Fibroblast of pulmonary artery (primary cell): ENCODE measurements at places on chromosomes 6 and 20.
A peak's percentile ranks its signal among the peaks of the same experiment; 100 is the strongest.

GRCh38 chr6:13870214-13870830 lies 54.4 kb upstream of the RNF182 start:
- DNase-seq, result no peak

- DNase-seq, result no peak
Observed at GRCh38 chr20:34566978-34567891, 8.7 kb downstream of the MAP1LC3A start.

DNA sequence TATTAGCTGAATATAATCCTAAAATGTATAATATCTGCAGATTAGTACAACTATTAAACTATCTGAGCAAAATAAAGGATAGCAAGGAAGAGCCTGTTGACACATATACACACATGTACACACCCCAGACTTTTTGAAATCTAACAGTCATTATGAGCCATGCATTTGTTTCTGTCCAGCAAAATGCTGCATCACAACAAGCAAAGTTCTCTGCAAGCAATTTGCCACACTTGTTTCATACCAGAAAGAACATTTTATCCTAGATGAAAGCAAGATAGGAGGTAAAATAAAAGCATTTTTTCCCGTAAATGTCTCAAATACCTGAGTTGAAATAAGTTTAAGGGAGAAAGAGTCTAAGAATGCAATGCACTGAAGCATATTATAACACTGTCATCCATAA lies 145.2 kb downstream of the COL21A1 start:
- no peak for DNase-seq

- no peak for DNase-seq
Observed at GRCh38 chr20:56952258-56953047, 314.0 kb downstream of the BMP7 start.

GRCh38 chr6:81834141-81834681 lies 81.7 kb upstream of the TENT5A start:
- DNase-seq, result peak; percentile 86

DNA sequence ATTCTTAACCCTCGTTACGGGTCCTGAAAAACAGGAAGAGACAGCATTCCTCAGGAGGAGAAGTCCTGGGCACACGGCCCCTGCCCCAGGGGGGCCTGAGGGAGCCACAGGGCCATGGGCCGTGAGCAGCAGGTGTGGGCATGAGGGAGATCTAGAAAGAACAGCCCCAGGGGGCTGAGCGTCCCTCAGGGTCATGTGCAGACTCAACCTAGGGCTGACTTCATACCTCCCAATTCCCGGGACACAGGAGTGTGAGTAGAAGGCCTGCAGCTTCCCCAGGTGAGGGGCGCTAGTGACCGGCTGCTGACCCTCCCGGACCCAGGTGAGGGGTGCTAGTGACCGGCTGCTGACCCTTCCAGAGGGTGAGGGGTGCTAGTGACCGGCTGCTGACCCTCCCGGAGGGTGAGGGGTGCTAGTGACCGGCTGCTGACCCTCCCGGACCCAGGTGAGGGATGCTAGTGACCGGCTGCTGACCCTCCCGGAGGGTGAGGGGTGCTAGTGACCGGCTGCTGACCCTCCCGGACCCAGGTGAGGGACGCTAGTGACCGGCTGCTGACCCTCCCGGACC lies 35.1 kb downstream of the FRMD1 start:
- DNase-seq, result no peak

- DNase-seq, result no peak
Observed at GRCh38 chr6:169577236-169577635, 124.6 kb downstream of the WDR27 start.

- peak; percentile 43 for DNase-seq
Observed at GRCh38 chr20:667351-668034, 8.1 kb downstream of the SCRT2 start.

GRCh38 chr6:46882645-46883044 lies 39.1 kb downstream of the ADGRF5 start:
- no peak for DNase-seq

DNA sequence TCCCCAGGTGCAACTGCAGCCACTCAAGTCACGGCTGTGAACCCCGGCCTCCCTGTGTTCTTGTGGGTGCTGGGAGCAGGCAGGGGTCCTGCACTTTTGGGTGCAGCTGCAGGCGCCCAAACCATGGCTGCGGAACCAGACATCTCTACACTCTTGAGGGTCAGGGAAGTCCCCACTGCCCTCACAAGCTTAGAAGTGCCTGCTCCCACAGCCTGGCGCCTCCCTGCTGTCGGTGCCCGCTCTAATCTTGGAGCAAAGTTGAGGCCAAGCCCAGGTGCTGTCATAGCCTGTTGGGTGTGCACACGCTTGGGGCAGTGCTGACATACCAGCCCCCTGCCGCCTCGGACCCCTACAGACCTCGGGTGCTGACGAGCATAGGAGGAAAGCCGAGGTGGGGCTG lies 6.2 kb downstream of the DEFB132 start:
- no peak for DNase-seq

- DNase-seq, result no peak
Observed at GRCh38 chr20:50270569-50270968, 79.9 kb downstream of the CEBPB start.

- DNase-seq, result no peak
Observed at GRCh38 chr20:56431471-56431870, 19.4 kb downstream of the CASS4 start.

GRCh38 chr20:54004445-54004844 lies 65.9 kb downstream of the BCAS1 start:
- no peak for DNase-seq

- DNase-seq, result peak; percentile 92
Observed at GRCh38 chr20:31606804-31607639, 1.9 kb downstream of the ID1 start.

- DNase-seq, result no peak
Observed at GRCh38 chr6:162264581-162264980, 463.0 kb downstream of the PRKN start.

DNA sequence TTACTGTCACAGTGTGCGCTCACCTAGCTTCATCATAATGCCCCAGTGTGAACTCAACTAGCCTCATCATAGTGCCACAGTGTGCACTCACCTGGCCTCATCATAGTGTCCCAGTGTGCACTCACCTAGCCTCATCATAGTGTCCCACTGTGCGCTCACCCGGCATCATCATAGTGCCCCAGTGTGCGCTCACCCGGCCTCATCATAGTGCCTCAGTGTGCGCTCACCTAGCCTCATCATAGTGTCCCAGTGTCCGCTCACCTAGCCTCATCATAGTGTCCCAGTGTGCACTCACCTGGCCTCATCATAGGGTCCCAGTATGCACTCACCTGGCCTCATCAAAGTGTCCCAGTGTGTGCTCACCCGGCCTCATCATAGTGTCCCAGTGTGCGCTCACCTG lies 10.6 kb downstream of the TMEM242 start:
- DNase-seq, result no peak

- no peak for DNase-seq
Observed at GRCh38 chr20:24124951-24125650, 136.5 kb upstream of the GGTLC1 start.

DNA sequence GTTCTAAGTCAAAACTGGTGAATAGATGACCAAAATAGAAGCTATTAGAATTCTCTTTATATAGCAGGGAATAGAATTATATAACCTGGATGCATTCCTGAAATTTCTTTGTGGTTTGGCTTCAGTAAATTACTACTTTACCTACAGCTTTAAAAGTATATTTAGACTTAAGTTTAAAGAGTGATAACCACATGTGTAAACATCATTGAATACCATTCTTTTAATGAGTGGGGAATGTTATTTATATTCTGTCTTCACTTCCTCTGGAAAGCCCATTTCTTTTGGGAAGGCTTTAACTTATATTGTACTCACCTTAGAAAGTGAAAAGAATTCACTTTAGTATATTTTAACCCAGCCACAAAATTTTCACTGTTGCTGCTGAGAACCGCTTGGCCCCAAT lies 39.1 kb downstream of the PLEKHG1 start:
- no peak for DNase-seq

DNA sequence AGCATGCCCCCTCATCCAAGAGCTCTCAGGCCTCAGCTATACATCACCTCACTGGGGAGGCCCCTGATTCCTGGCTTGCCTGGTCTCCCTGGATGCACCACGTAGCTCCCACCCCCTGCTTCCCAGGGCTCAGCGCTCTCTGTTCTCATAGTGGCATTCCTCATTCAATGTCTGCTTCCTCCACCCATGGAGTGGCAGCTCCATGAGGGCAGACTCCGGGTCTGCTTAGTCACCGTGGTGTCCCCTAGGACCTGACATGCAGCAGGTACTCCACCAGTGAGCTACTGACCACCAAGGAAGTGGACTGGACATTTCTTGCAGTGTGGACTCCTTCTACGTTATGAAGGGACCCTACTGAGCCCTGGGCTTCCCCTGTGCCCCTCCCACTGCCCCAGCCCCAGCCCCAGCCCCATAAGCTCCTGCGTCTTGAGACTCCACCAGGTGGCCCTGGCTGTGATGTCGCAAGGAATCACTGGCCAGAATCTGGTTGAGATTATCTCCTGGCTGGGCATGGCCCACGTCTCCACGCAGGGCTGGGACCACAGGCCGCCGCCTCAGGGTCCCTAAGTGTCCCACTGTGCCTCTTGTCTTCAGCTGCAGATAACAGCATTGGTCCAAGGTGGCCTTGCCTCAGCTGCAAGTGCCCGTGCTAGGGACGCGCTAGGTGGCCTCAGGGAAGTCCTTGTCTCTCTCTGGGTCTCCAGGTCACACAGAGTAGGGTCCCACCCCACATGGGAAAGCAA lies 26.7 kb downstream of the CEBPB start:
- no peak for DNase-seq

- DNase-seq, result no peak
Observed at GRCh38 chr6:25441663-25442270, 162.6 kb downstream of the CARMIL1 start.

GRCh38 chr6:132494954-132495353 lies 18.0 kb downstream of the STX7 start:
- no peak for DNase-seq

DNA sequence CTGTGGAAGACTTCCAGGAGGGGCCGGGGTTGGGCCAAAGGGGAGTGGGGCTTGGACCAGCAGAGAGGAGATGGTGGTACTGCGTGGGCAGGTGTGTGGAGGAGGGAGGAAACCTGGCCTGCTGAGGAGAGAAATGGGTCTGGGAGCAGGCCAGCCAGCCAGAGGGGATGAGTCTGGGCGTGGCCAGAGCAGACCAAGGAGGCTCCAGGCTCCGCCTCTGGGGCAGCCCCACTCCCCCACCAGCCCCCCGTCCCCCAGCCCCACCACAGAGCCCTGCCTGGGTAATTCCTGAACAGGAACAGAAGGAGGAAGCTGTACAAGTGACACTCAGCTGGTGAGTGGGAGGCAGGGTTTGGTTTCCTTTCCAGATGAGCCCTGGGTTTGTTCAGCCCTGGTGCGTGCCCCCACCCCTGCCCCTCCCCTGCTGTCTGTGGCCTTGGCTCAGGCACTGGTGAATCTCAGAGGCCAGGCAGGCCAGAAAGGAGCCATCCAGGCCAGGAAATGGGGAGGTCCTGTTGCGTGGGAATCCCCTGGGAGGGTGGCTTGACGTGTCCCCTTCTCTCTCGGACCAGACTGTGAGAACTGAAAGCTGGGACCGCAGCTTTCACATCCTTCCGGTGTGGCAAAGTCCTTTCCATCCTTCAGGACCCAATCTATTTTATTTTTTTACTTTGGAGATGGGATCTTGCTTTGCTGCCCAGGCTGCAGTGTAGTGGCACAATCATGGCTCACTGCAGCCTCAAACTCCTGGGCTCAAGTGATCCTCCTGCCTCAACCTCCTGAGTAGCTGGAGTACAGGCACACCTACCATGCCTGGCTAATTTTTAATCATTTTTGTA lies 9.4 kb upstream of the SRC start:
- peak; percentile 58 for DNase-seq

GRCh38 chr6:43454290-43454695 lies 1.1 kb downstream of the DLK2 start:
- no peak for DNase-seq

DNA sequence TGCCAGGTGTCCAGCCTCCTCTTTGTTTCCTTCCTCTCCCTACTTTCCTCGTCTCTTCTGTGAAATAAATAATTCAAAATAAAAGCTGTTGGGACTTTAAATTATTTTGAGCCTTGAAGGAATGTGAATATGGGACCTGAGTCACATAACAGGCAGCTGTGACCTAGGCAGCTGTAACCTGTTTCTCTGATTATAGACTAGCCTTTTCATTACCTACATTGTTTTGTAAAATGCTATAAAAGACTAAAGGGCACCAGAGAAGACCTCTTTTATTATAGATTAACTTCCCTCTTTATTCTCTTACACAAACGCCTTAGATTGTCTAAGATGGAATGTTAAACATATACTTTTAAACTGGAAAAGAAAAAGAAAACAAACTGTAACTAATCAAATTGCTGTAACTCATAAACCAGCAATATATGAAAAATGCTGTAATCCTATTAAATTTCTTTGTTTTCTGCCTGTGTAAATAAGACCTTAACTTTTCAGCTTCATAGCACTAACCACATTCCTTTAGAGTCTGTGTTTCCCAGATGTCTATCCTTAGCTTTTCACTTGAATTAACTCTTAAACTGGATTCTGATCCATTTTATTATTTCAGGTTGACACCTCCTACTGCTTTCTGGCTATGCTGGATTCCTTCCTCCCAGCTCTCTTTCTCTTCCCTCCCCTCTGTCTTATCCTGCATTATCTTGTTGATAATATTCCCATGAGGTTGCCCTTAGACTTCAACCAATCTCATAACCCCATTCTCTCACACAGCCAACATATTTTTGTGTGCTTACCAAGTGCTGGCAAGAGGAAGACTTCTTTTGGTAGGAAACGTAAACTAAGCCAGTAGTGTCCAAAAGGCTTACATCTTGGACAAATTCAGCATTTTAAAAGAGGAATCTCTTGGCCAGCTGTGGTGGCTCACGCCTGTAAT lies 69.2 kb downstream of the TPD52L1 start:
- no peak for DNase-seq

DNA sequence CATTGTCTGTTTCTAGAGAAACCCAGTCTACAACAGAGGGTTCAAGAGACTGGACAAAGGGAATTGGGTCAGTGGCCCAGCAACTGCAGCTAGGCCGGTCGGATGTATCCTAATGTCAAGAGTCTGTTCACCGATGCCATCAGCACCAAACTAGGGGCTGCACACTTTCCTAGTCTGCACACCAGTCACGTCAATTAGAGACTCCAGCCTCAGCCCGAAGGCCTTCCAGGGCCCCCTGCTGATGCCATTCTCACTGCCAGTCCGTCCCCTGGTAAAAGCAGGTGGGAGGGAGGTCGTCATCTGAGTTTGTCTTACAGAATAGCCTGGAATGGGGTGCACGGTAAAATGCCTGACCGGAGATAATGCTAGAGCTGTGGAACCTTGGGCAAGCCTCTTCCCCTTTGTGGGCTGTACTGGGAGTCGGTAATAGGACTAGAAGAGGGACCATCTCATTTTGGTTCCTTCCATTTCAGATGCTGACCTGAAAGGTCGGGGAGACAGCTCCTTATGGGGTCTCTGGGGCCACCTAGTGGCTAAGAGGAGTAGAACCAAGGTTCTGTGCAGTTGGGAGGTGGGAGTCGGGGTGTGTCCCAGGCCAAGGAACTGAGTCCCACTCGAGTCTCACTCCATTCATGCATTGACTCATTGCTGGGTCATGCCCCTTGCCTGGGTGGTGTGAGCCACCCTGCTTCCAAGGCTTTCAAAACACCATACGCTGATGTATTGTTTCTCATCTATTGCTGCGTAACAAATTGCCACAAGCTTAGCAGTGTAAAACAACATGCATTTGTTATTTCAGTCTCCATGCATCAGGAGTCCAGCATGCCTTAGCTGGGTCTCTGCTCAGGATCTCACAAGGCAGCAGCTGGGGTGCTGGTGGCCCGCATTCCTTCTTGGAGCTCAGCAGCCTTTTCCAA lies 5.1 kb downstream of the SOX12 start:
- DNase-seq, result peak; percentile 75
